Thoracic aorta (tissue), 2 donors: ENCODE measurements at places on chromosomes 11 and 22. TPM values are rescaled to one million over a fixed set of nuclear protein-coding genes. Genes with fewer than 3 reads are reported as not detected.

DNA sequence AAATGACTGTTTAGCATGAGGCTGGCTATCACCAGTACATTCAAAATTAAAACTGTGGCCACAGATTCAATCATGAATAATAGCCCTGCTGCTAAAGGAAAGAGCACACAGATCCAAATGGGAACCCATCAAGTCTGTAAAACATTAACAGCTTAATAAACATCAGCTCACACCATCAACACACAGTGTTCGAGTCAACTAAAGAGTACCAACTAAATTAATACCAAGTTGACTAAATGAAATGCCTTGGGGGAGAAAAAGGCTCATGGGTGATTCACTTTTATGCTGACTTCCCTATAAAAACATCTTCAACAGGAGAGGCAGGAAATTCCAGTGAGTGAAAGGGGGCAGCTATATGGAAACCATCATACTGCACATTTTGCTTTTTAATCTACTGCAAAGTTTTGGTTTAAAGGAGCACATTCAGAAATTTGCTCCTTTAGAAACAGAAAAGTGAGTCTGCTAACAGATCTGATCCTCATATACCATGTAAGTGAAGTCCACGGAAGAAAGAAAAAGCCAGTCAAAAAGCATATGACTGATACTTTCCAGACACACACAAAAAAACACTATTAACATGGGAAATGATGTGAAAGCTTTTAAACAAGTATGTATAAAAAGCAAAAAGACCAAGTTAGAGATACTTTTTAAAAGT lies 16.3 kb downstream of the LGR4 start:
- H3K4me3 ChIP-seq: peak overlapping the region; percentile 25
- H3K36me3 ChIP-seq: no peaks in the 10 kb centered on the region
- no peaks in the 10 kb centered on the region for H3K27me3 ChIP-seq
- H3K4me1 ChIP-seq: peaks cover 3% of the 10 kb centered on the region
- DNase-seq: no peak
- H3K27ac ChIP-seq: no peak overlapping the region

DNA sequence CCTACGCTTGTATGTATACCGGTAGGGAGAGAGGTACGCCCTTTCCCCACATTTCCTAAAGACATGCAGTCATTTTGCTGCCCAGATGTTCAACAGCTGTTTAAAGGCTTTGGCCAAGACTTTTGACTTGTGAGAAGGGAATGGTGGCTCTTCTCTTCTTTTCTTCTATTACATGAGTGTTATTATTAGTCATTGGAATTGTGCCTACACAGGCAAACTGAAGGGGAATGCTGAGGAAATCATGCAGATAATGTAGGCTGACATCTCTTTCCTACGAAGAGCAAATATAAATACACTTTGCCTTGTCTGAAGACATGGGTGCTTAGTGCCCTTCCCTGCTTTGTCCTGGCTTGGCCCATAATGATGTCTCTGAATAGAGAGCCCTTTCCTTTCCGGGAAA lies 194.3 kb upstream of the NARS2 start:
- H3K27me3 ChIP-seq: no peaks in the 10 kb centered on the region
- no peaks in the 10 kb centered on the region for H3K36me3 ChIP-seq
- no peak overlapping the region for H3K27ac ChIP-seq
- no peak for DNase-seq
- no peak overlapping the region for H3K4me3 ChIP-seq

GRCh38 chr11:71354394-71355105 lies 93.6 kb downstream of the DHCR7 start:
- DNase-seq: no peak
- H3K36me3 ChIP-seq: no peaks in the 10 kb centered on the region
- H3K4me3 ChIP-seq: no peak overlapping the region
- no peaks in the 10 kb centered on the region for H3K4me1 ChIP-seq

Gene MMP8
- total RNA-seq: not detected

Gene TSSK2
- not detected for total RNA-seq

Gene C22orf23
- not detected for total RNA-seq

Gene GSTT2B
- not detected for total RNA-seq
